ENCODE measurements at places on chromosomes 5 and 9. TPM values are rescaled to one million over a fixed set of nuclear protein-coding genes. Genes with fewer than 3 reads are reported as not detected.

Gene ADGRD2
- not detected for total RNA-seq

GRCh38 chr5:139146809-139147482 is 51.2 kb downstream of the SIL1 start:
- no peaks in the 10 kb centered on the region for H3K4me1 ChIP-seq
- H3K27me3 ChIP-seq: no peaks in the 10 kb centered on the region
- no peaks in the 10 kb centered on the region for H3K36me3 ChIP-seq

- DNase-seq: no peak
- no peak overlapping the region for H3K4me3 ChIP-seq
- H3K36me3 ChIP-seq: no peaks in the 10 kb centered on the region
- H3K27me3 ChIP-seq: no peaks in the 10 kb centered on the region
- no peak overlapping the region for H3K27ac ChIP-seq
- no peaks in the 10 kb centered on the region for H3K4me1 ChIP-seq
These were observed 181.9 kb downstream of the CETN3 start for GRCh38 chr5:90227683-90228082.

GRCh38 chr9:81455462-81456219 is 233.7 kb downstream of the TLE1 start:
- no peak overlapping the region for H3K4me3 ChIP-seq
- H3K4me1 ChIP-seq: no peaks in the 10 kb centered on the region
- no peaks in the 10 kb centered on the region for H3K36me3 ChIP-seq
- DNase-seq: no peak
- H3K27me3 ChIP-seq: no peaks in the 10 kb centered on the region

- H3K4me3 ChIP-seq: peak overlapping the region; percentile 14
These were observed 5.3 kb downstream of the SLC12A7 start for GRCh38 chr5:1106385-1107166.

- DNase-seq: no peak
- no peak overlapping the region for H3K27ac ChIP-seq
- H3K4me3 ChIP-seq: no peak overlapping the region
- no peaks in the 10 kb centered on the region for H3K27me3 ChIP-seq
These were observed 7.9 kb upstream of the SYNPO start for GRCh38 chr5:150632305-150633160.

- no peak for DNase-seq
- H3K27me3 ChIP-seq: no peaks in the 10 kb centered on the region
- H3K27ac ChIP-seq: no peak overlapping the region
- H3K36me3 ChIP-seq: no peaks in the 10 kb centered on the region
These were observed 17.6 kb downstream of the AFAP1L1 start for GRCh38 chr5:149289301-149289700.
